ENCODE measurements at places on chromosomes 7 and 10. TPM values are rescaled to one million over a fixed set of nuclear protein-coding genes. Genes with fewer than 3 reads are reported as not detected.

Gene NFE2L3
- polyA plus RNA-seq, result 3.8 TPM

Gene SSC4D
- 28.2 TPM for polyA plus RNA-seq

Gene MINDY3
- 20.6 TPM for polyA plus RNA-seq

Gene FAM241B
- polyA plus RNA-seq, result 42.4 TPM

Gene UPK3B
- 0.42 TPM for polyA plus RNA-seq

Gene CLDN4
- polyA plus RNA-seq, result 1.9 TPM

Gene NUDT5
- polyA plus RNA-seq, result 108 TPM

Gene STK31
- not detected for polyA plus RNA-seq
